ENCODE measurements at places on chromosomes 6 and 20.

- DNase-seq: peak; percentile 90
These were observed 24.4 kb downstream of the SPDEF start for GRCh38 chr6:34531580-34532201.

GRCh38 chr6:110039364-110039980, 61.4 kb downstream of the GPR6 start:
- DNase-seq: peak; percentile 84

DNA sequence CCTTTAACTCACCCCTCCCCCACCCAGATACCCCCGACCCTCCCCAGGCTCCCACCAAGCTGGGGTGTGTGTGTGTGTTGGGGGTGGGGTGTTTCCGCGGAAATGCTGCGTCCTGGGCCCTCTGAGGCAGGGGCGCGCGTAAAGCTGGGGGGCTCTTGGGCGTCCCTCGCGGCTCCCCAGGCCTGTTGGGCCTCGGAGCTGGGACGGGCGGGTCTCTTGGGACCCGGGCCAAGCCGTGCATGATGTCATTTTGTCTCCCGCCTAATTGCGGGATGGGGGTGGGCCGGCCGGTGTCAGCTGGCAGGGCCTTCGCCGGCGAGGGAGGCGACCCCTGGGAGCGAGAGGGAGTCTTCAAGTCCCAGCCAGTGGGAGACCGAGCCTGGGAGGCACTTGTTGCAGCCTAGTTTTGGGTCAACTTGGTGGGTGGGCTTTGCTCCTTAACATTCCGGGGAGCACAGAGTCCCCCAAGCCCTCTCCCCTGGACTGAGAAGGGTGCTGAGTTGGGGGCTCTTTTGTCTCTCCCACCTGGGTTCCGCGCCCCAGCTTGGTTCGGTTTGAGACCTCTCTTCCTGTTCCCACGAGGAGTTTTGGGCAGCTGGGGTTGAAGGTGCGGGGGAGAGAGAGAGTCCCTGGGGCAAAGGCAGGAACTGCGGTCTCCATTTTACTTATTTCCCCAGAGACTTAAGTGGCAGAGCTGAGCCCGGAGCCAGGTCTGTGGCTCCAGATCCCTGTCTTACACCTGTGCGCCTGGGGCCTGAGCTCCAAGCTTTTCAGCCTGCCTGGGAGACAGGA, 623 bp downstream of the MYBL2 start:
- DNase-seq: no peak

GRCh38 chr6:143701349-143702234, 23.8 kb downstream of the PHACTR2 start:
- DNase-seq: no peak

GRCh38 chr6:142855893-142856623, 88.9 kb downstream of the HIVEP2 start:
- DNase-seq: no peak

DNA sequence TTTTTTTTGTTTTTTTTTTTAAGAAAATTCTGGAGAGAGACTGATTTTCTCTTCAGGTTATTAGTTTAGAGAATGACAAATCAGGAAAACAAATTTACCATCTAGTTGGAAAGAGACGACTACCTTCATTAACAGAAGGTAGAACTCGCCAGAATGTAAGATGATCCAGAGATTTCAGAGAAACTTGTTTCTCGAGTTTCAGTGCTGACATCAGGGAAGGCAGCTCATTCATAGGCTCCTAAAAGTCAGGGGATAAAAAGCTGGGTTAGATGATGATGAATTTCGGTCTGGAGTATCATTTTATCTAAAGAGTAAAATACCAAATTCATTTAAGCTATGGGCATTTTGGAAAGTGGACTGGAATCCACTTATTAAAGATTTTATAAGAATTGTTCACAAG, 27.9 kb downstream of the ZNF334 start:
- DNase-seq: no peak

DNA sequence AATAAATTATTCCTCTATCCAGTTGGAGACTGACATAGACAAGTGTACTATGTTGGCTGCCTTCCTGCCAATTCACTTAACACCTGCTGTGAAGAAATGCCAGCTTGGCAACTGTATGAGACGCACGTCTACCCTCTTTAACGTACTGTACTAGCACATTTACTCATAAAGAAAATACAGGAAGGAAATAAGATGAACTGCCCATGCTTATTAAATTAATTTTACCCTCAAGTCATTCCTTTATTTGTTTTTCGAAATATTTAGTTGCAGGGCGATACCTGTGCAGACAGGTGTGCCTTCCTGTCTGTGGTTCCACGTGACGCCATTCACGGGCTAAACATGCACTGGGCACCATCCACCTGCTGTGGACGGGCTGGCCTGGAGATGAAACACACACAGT, 52.0 kb downstream of the PSMG4 start:
- DNase-seq: no peak

DNA sequence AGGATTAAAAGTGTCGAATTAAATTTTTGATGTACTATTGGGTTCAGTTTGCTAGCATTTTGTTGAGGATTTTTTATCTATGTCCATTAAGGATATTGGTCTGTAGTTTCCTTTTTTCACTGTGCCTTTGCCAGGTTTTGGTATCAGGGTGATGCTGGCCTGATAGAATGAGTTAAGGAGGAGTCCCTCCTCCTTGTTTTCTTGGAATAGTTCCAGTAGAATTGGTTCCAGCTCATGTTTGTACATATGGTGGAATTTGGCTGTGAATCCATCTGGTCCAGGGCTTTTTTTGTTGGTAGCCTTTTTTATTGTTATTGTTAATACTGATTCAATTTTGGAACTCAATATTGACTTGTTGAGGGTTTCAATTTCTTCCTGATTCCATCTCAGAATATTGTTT, 141.8 kb downstream of the SIM1 start:
- no peak for DNase-seq

DNA sequence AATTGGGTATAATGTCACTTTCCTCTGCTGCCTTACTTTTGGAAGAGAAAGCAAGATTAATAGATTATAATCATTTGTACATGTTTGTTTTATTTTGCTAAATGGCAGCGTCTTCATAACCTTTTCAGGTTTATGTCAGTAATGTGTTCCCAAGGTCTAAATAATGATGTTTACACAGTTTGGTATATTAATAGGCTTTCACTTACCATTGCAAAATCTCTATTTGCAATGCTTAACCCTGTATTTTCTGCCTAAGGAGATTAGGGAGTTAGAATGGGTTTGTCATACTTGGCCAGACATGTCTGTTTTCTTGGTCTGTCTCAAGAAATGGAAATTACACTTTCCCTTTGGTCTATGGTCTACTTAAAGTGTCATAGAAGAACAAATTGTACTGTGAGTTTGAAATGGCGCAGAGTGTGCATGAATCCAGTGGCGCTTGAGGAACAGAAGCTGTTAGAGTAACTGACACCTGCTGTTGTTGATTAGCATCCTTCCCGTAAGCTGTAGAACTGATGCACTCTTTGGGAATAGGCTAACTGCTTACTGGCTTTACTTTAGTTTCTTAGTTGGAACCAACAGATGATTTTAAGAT, 261.1 kb downstream of the SAMD5 start:
- DNase-seq: no peak

DNA sequence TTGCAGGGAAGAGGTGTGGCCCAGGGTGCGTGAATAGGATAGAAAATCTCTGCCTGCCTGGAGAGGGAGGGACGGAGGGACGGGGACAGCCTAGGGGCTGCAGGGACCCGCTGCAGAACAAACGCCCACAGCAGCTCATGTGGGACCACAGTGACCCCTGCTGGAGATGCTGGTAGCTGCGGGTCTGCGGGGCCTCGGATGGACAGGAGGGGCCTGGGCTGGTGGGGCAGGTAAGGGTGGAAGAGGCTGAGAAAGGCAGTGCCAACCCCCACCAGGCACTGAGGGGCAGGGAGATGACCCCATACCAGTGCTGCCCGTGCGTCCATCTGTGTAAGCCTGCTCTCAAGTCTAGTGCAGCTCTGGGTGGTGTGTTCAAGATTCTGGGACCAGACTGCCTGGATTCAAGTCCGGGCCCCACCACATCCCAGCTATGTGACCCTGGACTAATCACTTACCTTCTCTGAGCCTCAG, 39.4 kb downstream of the KIAA1755 start:
- peak; percentile 74 for DNase-seq

- DNase-seq: no peak
These were observed 8.2 kb upstream of the CAPN11 start for GRCh38 chr6:44150317-44150917.

GRCh38 chr6:39812853-39813533, 20.8 kb downstream of the DAAM2 start:
- DNase-seq: peak; percentile 87

Data from left hindlimb (tissue), 1 donor.